ENCODE measurements at places on chromosomes 7 and 10.

GRCh38 chr7:146878901-146879300 is 762.3 kb downstream of the CNTNAP2 start:
- DNase-seq: no peak

DNA sequence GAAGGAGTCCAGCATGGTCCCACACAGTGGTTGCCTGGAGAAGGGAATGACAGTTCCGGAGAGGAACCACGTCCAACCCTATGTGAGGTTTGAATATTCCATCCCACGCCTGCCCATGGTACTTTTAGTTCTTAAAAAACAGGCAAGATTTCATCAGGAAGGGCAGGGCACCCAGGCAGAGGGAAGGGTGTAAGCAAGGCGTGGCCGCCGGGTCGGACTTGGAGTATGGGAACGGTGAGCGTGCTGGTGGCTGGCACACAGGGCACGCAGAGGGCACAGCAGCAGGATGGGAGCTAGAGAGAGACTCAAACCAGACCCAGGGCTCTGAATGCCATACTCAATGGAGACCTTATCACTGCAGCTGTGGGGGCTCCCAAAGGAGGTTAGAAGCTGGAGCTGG is 34.3 kb downstream of the FAM53B start:
- no peak for DNase-seq

DNA sequence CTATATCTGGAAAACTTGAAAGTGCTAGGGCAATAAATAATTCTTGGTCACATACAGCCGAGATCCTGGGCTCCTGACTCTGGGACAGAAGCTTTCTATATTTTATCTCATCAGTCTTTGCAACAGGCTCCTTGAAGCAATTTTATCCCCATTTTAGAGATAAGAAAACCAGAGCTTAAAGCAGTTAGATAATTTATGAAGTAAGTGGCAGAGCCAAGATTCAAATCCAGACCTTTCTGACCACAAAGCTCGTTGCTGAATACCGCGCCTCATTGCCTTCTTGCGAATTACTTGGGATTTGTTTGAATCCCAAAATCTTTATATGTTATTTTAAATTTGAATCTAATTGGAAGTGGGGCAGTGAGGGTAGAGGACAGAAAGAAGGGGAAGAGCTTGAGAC is 106.0 kb downstream of the TCF7L2 start:
- no peak for DNase-seq

DNA sequence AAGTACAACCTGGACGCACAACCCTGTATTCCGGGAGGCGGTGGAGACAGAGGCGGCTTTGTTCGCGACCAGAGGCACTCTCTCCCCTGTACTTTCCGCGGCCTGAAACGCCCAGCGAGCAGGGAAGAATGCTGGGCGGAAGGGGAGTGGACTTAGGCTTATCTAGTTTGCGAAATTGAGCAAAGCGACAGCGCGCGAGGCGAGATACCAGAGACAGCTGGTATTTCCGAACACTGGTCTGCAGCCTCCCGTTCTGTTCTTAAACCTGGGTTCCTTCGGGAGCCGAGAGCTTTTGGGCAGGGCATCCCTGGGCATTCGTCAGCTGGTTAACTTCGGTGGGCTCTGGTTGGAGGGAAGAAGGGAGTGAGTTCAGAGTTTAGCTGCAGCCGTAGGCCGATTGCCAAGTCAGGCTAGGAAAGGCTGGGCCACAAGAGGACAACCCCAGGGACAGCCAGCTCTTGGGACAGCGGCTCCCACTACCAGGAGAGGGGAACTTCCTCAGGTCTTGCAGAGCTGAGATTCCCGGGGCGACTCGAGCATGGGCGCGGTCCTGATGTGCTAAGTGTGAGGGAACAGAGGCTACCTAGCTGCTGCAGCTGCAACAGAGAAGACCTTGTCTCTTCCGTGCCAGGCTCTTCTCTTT is 3.9 kb downstream of the HMX3 start:
- DNase-seq: no peak

GRCh38 chr7:134693256-134693655 is 46.6 kb downstream of the BPGM start:
- DNase-seq: peak; percentile 92

DNA sequence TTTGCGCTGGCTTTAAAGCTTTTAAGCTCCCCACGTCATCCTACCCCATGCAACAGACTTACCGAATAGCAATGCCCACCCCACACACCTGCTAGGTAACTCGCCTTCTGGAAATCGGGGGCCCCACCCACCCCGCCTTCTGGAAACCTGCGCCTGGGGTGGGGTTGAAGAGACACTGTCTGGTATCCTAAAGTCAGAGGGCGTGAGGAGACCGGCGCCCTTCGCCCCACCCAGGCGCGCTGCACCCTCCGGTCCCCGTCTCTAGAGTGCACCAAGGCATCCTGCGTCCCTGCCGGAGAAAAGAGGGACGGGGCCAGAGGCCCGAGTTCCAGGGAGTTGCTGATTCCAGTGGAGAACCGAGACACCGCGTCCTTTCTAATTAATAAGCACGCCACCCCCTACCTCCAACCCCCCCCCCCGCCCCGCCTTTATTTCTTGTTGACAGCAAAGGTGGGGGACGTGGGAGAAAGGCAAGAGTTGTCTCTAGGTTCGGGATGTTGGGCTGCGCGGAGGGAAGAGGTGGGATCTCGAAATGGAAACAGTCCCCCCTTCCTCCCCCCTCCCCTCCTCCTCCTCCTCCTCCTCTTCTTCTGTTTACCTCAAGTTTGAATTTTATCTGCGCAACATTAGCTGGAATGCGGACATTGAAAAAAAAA is 220.9 kb upstream of the MKLN1 start:
- DNase-seq: no peak

DNA sequence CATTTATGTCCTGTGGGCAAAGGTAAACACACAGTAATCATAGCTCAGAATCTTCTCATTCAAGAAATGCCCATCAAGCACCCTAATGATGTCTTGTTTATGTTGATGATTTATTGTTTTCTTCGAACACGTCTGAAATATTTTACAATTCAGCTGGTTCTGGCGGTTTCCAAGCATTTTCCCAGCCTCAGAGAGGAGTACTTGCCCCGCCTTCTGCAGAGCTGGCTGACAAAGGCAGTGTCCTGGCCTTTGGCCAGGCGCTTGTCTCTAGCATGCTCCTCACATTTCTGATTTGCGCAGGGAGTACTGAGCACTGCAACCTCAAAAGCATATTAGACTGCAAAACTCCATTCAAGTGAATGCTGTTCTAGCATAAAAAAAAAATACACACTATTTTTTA is 314.2 kb upstream of the GNAI1 start:
- DNase-seq: peak; percentile 80

DNA sequence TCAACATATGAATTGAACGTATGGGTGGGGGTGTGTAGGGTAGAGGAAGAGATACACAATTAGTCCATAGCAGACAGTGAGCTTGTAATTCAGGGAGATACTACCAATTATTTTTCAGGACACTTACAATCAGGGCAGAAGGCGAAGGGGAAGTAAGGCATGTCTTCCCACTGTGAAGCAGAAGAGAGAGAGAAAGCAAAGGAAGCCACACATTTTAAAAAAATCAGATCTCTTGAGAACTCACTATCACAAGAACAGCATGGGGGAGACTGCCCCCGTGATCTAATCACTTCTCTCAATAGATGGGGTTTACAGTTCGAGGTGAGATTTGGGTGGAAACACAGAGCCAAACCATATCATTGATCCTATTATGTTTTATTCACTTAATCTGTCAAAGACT is 116.4 kb upstream of the RPA3 start:
- DNase-seq: no peak

DNA sequence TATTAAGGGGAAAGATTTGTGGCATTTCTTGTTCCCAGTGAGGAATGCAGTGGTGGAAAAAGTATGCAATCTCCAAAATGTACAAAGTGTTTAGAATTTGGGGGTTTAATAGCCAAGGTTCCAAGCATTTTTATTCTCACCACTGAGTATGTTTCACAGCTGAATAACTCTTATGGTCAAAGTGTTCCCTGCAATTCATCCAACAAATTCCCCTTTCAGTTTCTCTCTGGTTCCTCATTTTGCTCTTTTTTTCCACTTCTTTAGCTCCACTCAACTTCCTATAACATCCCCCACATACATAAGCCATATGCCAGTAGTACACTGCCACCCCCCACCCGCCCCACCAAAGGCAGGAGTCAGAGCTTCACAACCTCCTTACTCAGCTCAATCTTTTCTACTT is 4.6 kb downstream of the HECW1 start:
- peak; percentile 50 for DNase-seq
